ENCODE measurements at places on chromosomes 4 and X.

GRCh38 chr4:170087163-170087700 is 2.5 kb downstream of the AADAT start:
- peak; percentile 39 for DNase-seq

DNA sequence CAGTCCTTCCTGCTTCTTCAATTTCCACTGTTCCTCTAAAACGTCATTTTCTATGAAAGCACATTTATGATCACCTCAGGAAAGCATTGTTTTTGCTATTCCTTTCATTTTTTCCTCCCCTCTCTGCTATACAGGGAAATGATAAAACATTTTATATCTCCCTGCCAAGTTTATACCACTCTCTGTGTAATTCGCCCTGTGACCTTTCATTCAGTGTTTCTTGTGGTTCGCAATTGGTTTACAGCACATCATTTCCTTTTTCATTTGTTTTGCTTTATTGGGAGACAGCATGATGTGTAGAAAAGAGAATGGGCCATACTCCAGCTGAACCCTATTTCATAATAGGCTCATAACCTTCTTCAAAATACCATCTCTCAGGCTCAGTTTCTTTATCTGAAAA is 99.9 kb upstream of the RAPGEF2 start:
- no peak for DNase-seq

DNA sequence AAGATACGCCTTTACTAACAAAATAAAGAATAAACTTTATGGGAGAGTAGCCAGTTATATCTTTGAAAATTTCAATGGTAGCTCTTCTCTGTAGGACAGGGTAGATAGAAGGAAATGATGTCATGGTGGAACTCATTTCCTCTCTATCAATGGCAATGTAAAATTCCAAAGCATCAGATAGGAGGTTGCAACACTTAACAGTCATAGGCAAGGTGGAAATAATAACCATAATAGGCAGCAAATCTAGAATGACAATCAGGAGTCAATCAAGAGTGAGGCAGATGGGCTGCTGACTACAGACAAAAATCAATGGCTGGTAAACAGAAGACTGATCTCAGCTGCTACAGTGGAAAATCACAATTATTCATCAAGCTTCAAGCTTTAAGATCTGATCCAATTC is 53.9 kb upstream of the TET2 start:
- peak; percentile 89 for DNase-seq

DNA sequence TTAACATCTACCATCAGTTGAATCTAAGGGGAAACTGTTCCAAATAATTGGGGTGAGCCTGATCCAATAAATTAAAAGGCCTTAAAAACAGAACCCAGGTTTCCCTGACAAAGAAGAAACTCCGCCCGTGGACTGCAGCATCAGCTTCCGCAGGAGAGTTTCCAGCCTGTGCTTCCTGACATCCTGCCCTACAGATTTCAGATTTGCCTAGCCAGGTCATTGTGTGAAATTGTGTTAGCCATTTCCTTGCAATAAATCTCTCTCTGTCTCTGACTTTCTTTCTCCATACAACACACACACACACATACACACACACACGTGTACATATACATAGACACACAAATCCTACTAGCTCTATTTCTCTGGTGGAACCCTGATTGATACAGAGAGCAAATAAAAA is 48.3 kb upstream of the LCORL start:
- no peak for DNase-seq

DNA sequence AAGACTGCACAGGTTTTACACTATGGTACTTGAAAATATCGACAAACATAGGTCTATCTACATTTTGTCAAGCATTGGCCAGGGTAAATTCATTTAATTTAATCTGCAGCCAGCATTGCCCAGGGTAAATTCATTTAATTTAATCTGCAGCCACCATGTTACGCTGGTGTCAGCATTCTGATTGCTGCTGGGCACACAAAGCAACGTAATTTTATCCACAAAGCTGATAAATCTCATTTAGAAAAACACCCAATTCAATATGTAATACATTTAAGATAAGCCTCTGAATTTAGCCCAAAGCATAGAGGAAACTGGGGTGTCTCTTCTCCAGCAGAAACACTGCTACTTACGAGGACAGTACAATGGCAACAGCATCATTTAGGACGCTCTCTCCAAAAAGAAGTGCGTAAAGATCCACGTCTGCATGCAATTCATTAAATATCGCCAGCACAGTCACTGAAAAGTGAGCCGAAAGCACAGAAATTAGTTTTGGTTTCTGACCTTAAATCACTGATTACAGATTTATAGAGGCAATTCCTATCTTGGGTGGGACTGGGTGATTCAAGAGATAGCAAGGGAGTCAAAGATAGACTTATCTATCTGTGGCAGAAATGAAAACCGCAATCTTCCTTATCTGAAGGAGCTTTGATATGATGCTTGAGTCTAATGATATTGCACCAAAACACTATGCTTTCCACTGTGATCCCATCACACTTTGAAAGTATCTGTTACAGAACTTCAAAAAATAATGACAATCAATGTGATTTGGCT is 88.8 kb downstream of the CHST7 start:
- no peak for DNase-seq

DNA sequence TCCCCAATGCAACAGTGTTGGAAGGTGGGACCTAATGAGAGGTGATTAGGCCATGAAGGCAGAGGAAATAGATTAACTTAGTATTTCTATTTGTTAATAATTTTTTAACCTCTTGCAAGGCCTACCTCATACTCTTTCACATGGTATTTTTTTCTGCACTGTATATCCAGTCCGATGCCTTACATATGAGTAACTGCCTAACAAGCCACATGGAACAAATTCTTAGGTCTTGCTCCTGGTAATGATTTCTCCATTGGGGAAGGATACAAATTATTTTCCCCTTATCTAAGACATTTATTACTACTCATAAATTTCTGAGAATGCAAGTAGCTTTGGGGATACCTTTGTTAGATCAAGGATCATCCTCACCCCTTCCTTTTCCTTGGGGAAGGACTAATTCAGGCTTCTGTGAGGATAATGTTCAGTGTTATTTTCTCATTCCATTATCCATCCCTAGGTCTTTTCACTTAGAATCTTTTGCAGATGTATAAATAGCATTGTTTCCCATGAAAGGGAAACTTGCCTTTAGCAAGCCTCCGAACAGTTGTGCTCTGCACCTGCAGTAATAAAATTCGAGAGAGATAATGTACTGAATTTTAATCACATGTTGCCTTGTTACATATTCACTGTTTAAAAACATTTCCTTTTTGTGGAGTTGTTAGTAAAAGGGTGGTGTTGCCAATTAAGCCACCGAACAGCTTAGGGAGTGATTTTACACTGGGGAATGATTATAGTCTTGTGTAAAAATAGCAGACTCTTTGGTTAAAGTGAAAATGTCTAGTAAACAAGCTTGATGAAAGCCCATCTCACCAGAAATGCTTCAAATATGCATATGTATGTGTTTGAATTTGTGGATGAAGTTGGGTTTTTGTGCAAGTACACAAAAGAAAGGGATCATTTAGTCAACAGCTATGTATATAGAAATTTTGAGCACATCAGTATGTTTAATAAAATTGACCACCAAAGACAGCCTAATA is 89.9 kb downstream of the CFAP299 start:
- DNase-seq, result no peak

DNA sequence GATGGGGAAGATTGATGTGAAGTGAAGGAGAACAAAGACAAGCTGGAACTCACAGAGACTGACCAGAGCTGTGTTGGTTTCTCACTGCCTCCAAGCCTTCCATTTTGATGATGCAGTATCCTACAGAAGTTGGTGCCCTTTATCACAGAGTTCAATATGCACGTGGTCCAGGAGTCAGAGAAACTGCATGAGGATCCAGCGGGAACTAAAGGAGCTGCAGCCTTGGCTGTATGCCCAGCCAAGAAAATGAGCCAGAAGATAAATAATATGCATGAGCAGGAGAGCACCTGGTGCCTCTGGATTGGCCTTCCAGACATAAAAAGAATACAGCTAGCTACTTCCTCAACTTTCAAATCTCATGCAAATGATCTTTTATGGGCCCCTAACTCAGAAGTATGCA is 44.3 kb upstream of the DCLK2 start:
- DNase-seq, result peak; percentile 25

- no peak for DNase-seq
Observed at GRCh38 chrX:124256216-124256615, 76.2 kb upstream of the TEX13D start.

DNA sequence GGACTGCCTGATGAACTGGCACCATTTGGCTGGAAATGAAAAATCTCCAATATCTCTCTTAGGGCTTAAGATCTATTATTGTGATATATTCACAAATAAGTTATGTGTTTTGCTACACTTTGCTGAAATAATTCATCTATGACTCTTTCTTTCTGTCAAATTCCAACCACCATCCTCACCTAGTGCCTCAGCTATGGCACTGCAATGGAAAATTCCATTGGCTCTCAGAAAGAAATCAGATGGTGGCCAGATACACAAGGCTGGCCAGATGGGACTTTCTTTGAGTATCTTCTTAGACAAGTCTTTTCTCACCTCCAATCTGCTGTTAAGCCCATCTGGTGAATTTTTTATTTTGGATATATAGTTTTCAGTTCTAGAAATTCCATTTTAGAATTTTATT is 28.0 kb downstream of the NAT8L start:
- no peak for DNase-seq

- no peak for DNase-seq
Observed at GRCh38 chrX:53494436-53494835, 60.3 kb upstream of the HSD17B10 start.

DNA sequence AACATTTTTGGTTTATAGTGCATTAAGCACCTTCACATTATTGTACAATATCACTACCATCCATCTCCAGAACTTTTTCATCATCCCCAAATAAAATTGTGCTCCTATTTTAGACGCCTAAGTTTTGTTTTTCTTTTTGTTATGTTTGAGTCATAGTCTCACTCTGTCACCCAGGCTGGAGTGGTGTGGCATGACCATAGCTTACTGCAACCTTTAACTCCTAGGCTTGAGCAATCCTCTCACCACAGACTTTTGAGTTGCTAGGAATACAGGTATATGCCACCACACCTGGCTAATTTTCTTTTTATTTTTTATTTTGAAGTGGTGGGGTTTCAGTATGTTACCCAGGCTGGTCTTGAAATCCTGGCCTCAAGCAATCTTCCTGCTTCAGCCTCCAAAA is 33.9 kb downstream of the PRSS12 start:
- DNase-seq, result peak; percentile 38

DNA sequence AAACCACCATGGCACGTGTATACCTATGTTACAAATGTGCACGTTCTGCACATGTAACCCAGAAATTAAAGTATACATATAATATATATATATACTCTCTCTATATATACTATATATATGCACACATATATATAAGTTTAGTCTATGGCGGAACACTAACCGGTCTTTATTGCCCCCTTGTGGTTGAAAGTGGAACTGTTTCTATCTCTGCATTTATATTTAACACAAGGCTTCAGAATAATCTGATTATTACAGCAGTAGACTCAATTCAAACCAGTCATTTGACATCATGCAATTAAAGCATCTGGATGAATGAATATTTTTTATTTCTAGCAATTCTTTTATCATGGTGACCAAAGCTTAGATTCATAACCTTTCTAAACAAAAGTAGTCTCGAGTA is 14.6 kb downstream of the RAB9B start:
- DNase-seq, result peak; percentile 52

DNA sequence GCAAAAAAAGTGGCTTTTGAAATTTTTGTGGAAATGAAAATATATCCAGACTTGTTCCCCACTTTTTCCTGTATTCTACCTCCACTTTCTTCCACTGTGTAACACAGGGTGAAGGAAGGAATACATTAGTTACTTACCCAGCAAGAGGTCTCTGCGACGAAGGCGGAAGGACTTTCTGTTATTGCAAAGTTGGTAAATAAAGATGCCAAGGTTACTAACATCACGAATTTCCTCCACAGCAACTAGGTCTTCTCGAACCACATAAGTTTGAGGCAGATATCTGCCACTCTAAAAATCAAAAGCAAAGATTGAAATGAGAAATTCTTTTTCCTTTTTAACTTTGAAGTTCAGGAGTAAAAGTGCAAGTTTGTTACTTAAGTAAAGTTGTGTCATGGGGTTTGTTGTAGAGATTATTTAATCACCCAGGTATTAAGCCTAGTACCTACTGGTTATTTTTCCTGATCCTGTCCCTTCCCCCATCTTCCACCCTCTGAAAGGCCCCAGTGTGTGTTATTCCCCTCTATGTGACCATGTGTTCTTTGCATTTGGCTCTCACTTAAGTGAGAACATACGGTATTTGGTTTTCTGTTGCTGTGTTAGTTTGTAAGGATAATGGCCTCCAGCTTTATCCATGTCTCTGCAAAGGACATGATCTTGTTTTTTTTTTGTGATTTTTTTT is 5.8 kb downstream of the ITM2A start:
- no peak for DNase-seq

- no peak for DNase-seq
Observed at GRCh38 chr4:147617841-147618691, 869 bp downstream of the TMEM184C start.

GRCh38 chrX:54093571-54093970 is 49.3 kb upstream of the PHF8 start:
- DNase-seq, result no peak

DNA sequence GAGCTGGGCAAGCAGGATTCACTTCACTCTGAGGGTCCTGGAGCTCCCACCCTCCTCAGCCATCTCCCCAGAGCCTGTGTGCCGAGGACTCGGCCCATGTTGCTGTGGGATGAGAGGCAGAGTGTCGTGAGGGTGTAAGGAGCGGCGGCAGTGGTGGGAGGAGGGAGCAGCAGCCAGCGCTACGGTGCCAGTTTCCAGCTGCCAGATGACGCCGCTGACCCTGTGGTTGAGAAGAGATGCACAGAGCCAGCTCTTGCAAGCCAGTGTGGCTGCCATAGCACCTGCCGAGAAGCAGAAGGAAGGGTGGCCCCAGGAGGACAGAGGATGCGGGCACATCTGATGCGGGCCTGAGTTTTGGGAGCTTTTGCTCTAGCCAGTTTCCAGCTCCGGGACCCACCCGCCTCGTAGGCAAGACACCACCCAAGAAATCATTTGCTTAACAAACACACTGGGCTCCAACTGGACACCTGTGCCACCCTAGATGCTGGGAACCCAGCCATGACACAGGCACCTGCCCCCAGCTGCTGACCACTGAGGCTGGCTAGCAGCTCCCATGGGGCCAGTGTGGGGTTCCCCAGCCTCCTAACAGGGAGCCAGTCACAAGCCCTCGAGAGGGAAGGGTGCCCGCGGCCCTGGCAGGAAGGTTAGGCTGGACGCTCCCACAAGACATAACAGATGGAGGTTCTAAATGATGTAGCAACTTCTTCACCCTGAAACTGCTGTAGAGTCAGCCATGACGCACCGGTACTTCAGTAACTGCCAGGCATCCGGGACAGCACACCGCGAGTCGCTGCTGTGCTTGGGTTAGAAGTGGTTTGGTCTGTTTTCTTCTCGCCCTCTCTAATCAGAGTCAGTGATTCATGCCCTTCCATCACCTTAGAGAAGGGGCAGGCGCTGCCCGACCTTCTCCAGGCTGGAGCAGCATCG is 8.9 kb downstream of the MSANTD1 start:
- DNase-seq, result peak; percentile 83

DNA sequence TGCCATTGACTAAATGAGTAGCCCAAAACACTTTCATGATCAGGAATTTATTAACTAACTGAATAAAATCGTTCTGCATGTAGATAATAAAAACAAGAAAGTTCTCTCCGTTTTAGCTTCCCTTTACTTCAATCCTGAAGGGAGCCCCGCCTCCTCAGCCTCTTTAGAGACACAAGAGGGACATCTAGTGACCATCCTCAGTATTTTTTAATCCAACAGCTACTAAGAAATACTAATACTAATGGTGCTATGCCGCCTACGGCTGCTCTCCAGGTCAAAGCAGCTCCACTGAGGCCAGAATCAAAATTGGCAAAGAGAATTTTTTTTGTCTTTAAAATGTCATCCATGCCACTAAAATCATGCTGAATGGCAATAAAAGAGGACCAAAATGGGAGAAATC is 3.2 kb upstream of the PCDH19 start:
- peak; percentile 44 for DNase-seq

- no peak for DNase-seq
Observed at GRCh38 chrX:150897421-150898320, 797 bp downstream of the CD99L2 start.

Data from bronchial epithelial cell (primary cell).